Fibroblast of gingiva (primary cell): ENCODE measurements at places on chromosomes 3 and 15.
A peak's percentile ranks its signal among the peaks of the same experiment; 100 is the strongest.

DNA sequence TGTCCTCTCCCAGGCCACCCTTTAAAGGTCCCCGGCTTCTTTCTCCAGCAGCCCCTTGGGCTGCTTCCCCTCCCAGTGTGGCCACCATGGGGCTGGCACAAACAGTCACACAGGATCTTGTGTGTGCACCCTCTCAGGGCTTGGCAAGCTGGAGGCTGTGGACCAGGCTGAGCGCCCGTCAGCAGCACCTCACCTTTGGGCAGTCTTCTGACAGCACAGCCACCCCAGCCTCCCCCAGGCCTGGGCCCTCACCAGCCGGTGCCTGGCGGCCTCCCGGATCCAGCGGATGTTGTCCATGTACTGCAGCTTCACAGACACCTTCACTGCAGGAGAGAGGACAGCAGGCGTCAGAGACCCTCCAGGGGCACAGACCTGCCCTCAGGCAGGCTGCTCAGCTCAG, 20.1 kb upstream of the ZXDC start:
- DNase-seq = no peak

DNA sequence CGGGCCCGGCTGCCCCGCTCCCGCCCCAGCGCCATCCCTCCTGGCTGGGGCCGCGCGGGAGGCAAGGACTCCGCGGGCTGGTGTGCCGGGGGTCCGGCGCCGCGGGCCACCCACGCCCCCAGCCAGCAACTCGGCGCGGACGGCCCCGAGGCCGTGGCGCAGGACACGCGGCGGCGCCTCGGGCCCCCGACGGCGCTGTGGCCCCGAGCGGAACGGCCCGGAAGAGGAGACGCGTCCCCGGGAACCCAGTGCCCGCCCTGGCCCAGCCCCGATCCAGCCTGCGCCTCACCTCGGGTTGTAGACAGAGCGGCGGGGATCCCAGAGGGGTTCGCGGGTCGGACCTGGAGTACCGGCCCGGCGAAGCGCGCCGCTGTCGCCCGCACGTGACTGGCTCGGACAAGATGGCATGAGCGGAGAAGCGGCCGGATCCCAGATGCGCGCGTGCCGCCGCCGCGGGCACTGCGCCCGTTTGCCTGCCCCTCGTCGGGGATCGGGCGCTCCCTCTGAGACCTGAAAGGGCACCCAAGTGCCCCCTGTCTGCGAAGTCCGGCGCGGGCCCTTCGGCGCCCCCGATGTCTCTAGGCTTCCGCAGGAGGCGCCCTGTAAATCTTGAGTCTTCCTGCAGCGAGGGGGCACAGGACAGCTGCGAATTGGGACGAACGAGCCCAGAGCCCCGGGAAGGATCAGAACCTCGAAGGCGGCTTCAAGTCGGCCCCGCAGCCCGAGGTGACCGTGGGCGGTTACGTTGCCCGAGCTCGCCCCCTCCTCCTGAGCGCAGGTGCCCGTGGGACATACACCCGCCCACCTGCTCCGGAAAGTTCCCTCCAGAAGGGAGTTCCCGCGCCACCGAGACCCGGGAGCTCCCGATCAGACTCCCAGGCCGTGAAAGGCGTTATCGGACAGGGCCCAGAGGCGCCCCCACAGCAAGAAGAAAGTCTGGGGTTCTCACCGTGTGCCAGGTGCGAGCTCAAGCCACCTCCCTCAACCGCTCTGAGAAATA, 598 bp upstream of the SFMBT1 start:
- DNase-seq = peak; percentile 27

- DNase-seq = no peak
Observed at GRCh38 chr3:5212628-5213573, 25.4 kb downstream of the EDEM1 start.

- DNase-seq = peak; percentile 90
Observed at GRCh38 chr3:127750226-127751031, 71.9 kb downstream of the MGLL start.

DNA sequence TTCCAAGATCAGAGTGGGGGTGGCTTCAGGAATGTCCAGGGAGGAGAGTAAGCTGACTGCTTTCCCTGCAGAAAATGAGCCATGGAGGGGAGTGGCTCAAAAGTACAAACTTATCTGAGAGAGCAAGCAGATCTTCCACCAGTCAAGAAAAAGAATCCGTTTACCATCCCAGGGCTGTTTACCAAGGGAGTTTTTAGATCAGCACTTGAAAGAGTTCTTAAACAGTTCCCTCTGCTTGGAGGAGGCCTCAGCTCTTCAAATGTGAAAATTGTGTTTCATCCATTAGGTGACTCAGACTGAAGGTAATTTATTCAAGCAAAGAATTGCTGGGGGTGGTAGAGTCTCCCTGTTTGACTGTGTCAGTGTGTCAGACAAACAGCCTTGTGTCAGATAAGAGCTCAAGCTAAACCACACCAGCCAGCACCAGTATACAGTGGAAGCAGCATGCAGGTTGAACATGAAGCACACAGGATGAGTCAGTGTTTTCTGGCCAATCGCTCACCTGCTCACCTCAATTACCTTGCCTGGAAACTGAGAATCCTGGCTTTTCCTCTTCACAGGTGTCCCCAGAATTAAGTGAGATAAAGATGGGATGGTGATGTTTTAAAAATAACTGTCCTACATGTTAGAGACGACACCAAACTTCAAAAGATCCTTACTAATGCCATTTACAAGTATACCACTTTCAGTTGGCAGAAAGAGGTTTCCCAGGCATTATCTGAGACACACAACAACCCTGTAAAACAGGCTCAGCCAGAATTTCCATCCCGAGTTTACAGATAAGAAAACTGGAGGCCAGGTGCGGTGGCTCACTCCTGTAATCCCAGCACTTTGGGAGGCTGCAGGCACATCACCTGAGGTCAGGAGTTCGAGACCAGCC, 21.7 kb downstream of the SH3BP5 start:
- no peak for DNase-seq
